ENCODE measurements at places on chromosomes 7 and 10.

- DNase-seq, result peak; percentile 94
Observed at GRCh38 chr7:46930366-46930765, 651.5 kb downstream of the TNS3 start.

- no peak for DNase-seq
Observed at GRCh38 chr7:82257118-82257695, 186.4 kb downstream of the CACNA2D1 start.

GRCh38 chr10:19933772-19934171 lies 117.5 kb downstream of the PLXDC2 start:
- DNase-seq, result no peak

DNA sequence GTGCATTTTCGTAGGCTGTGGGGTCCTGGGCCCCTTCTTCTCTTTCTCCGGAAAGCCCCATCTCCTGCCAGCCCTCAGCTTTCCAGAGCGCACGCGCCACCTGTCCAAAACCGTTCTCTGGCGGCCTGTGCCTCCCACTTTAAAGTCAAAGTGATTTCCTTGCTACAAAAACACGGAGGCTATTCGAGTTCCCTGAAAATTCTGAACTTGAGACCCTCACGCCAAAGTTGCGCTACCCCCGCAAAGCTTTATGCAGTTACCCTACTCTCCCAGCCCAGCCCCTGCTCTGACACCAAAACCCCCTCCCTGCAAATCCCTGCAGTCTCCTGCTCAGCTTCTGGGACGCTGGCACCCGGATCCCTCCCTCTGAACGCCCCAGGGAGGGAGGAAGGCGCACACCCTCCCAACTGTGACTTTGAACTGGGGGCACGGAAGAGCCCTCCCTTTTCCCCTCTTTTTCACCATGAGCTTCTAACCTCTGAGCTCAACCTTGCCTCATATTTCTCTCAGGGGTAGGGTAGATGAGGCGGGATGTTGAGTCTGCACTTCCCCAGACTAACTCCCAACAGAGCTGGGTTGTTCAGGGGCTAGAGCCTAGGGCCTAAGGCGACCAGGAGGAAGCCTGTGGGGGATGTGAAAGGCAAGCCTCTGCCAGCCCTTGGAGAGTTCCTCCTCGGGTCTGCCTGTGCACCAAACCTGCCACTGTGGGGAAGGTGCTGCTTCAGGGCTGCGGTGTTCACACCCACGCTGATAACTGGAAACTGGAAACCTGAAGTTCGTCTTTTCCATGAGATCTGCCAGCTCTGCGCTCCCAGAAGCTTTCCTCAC lies 2.7 kb upstream of the PAX4 start:
- no peak for DNase-seq

- no peak for DNase-seq
Observed at GRCh38 chr10:11208908-11209829, 191.5 kb downstream of the CELF2 start.

DNA sequence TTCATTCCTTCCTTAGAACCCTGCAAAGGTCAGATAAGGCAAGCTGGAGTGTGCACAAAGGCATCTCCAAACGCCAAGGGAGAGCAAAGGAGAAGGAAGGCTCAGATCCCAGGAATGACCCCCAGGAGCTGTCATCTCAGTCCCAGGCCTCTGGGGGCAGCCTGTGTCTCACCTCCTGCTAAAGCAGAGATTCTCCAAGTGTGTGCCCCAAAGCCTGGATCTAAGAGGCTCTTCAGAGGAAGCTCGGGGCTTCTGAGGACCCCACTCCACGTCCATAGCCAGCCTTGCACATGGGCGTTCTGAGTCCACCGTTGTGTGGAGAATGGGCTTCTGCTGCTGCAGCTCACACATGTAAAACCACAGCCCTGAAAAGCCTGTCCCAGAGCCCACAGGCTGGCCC lies 5.1 kb upstream of the GRID1 start:
- no peak for DNase-seq

GRCh38 chr7:159075563-159076238 lies 69.0 kb downstream of the VIPR2 start:
- no peak for DNase-seq

DNA sequence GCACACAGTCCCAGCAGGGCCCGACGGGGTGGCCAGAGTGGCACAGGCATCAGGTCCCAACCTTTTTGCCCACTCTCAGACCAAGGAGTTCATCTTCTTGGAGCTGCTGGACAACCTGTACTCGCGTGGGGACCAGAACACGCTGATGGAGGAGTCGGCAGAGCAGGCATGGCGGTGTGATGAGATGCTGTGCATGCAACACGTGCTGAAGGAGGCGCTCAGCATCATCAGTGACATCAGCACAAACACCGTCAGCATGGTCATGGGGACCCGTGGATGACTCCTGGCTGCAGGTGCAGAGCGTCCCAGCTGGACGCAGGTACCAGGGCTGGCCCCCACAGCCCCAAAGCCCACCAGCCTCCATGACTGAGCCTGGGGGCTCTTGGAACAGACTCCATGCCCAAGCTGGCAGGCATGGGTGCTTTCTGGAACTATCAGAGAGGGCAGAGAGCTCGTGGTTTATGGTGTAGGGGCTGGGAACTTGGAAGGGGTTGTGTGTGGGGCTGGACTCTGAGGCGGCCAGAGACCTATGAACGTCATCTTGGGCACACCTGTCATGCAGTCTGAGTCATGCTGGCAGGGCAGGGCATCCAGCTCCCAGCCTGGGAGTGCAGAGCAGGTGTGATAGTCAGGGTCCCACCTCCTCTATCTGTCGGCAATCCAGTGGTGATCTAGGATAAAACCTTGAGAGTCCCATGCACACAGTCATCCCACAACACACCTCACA lies 8.2 kb upstream of the MTPAP start:
- no peak for DNase-seq

- DNase-seq, result no peak
Observed at GRCh38 chr7:91039033-91039432, 225.2 kb upstream of the FZD1 start.

DNA sequence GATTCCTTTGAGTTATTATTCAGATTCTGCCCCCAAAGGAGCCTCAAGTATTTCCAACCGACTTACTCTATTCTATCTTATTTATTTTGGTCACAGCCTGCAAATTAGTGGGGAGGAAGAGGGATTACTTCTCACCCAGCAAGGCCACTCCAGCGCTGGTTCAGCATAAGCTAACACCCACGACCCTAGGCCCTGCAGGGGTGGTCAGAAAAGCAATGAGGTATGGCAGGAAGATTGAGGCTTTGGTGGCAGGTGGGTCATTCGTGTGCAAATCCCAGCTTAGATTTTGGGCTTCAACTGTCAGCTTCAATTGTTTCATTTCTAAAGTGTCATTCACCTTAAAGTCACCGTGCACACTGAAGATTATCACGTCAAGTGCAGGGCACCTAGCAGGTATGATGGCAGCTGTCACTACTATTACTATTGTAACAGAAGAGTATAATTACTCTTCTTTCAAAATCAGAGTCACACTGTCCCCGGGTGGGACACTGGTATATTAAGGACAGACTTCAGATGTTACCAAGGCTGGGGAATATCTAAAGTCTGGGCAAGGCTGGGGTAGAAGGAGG lies 48.8 kb upstream of the OPTN start:
- DNase-seq, result no peak

- DNase-seq, result no peak
Observed at GRCh38 chr10:60869652-60870415, 74.2 kb downstream of the RHOBTB1 start.

DNA sequence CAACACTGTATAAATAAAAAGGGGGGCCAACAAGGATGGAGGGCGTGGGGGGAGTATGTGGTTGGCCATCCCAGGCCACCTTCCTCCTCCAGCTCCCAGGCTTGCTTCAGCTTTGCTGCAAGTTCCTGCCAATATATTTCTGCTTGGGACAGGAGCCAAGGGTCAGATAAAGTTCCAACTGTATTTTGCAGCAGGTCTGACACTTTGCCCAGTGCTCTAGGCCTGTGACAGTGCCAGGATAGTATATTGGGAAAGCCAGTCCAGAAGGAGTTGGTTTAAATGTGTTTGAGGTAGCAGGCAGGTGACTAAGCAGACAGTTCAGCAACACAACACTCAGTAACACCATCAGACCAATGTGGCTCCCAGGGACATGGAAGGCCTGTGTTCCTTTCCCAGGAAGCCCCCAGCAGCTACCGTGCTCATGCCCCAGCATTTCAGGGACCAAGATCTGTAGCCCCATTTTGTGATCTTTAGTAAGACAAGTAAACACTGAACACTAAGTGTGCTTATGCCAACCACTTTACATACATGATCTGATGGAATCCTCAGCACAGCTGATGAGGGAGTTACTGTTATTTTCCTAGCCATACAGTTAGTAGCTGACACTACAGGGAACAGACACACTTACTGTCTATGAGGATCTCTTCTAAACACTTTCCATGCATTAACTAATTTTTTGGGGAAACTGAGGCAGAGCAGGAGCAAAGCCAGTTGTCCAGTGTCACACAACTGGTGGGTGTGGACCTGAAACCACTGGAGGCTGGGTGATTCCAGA lies 38.9 kb downstream of the DNAJB12 start:
- DNase-seq, result peak; percentile 75

DNA sequence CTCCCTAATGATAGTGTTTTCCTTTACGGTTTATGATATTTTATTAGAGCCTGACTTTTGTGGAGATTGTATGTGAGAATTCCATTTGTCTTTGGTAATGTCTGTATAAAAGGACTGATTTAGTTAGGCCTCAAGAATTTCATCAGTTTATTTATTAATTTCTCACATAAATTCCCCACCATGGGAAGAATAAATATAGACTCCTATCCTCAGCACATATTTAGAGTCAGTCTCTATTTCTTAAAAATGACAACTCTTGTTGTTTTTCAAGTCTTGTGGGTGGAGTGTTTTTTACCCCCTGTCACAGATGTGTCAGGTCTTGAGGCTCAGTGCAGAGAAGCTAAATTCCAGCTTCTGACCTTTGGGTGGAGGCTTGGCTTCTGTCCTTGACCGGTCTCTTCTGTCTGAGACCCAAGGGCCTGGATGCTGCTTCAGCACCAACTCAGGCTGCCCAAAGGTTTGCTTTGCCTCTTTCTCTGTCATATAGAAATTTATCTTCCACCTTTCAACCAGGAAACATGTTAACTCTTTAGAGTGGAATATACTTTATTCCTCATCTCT lies 117.3 kb upstream of the INHBA start:
- DNase-seq, result no peak

All from umbilical cord (tissue), 2 donors.